ENCODE measurements at places on chromosomes 4 and X. TPM values are rescaled to one million over a fixed set of nuclear protein-coding genes. Genes with fewer than 3 reads are reported as not detected.

SPP1 gene
- 28.9 TPM for total RNA-seq

CT45A3 gene
- not detected for total RNA-seq

NKX3-2 gene
- 1.4 TPM for total RNA-seq

CDKL2 gene
- total RNA-seq = 1.1 TPM

GASK1B gene
- total RNA-seq = 119 TPM

MAGEA2B gene
- total RNA-seq = not detected

MAGEA6 gene
- total RNA-seq = not detected

SLC10A4 gene
- 1.8 TPM for total RNA-seq

MAGEA8 gene
- total RNA-seq = not detected

BTK gene
- total RNA-seq = 3.6 TPM

CWH43 gene
- total RNA-seq = 0.72 TPM

ADH1C gene
- total RNA-seq = 9.0 TPM

SERTM2 gene
- 7.9 TPM for total RNA-seq

TFE3 gene
- 27.1 TPM for total RNA-seq

DKK2 gene
- total RNA-seq = 21.2 TPM

FAM47A gene
- not detected for total RNA-seq

GLRA2 gene
- not detected for total RNA-seq

IDUA gene
- 10.2 TPM for total RNA-seq

LRP2BP gene
- total RNA-seq = 7.6 TPM

TBC1D14 gene
- total RNA-seq = 57.1 TPM

All from tongue (tissue), 3 donors.